IMR-90 (cell line): ENCODE measurements at places on chromosomes 3 and 15. TPM values are rescaled to one million over a fixed set of nuclear protein-coding genes. Genes with fewer than 3 reads are reported as not detected.

DNA sequence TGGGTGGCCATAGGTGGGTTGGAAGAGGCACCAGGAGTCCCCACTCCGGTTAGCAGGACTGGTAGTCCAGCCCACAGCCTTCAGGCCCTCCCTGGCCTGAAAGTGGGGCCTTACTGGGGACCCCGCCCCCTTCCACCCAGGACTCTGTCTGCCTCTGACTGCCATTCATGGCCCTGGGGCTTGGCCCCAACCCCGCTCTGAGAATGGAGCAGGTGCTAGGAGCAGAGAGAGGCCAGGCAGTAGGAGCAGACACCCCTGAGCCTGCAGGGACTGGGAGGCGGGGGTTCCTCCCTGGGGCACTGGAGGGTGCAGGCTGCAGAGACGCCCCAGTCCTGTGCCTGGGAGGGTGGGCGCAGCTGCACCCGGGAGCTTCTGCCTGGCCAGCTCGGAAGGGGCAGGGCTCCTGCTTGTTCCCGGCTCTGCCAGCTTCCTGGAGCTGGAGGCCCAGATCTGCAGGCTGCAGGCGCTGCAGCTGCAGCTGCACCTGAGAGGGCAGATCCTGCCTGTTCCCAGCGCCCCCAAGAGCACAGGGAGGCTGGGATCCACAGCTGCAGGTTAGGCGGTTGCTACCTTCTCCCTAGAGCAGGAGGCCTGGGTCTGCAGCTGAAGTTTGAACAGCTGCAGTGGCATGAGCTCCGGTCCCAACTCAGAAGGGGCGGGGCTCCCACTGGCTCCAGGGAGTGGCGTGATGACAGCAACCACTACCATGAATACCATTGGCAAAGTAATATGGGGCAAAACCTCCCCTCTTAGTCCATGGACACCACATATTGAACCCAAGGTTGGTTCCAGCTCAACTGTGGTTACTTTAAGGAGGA, 194.7 kb downstream of the SQOR start:
- H3K4me1 ChIP-seq, result no peaks in the 10 kb centered on the region
- no peak for DNase-seq
- no peak overlapping the region for H3K4me3 ChIP-seq
- no peaks in the 10 kb centered on the region for H3K36me3 ChIP-seq

GRCh38 chr3:536417-536813, 339.9 kb downstream of the CHL1 start:
- peak overlapping the region; percentile 24; the same call in 1 of the 2 replicates for H3K27ac ChIP-seq
- peak overlapping the region; percentile 62 for H3K4me3 ChIP-seq
- no peak for DNase-seq
- no peaks in the 10 kb centered on the region for H3K27me3 ChIP-seq

- no peak overlapping the region for H3K4me3 ChIP-seq
- no peaks in the 10 kb centered on the region for H3K27me3 ChIP-seq
- no peak overlapping the region for H3K27ac ChIP-seq
- no peaks in the 10 kb centered on the region for H3K36me3 ChIP-seq
These were observed 241.9 kb downstream of the IL20RB start for GRCh38 chr3:137199678-137200077.

Gene CXCR6
- total RNA-seq, result under 0.01 TPM in 1 of 2 replicates, not detected in the other

Gene DNAJC19
- 16.0 and 20.8 TPM in 2 replicates for total RNA-seq
